ENCODE measurements at places on chromosomes 1 and 21. TPM values are rescaled to one million over a fixed set of nuclear protein-coding genes. Genes with fewer than 3 reads are reported as not detected.

Gene S100A8
- 0.32 TPM for total RNA-seq

Gene ADAMTSL4
- 16.7 TPM for total RNA-seq

Gene FAAH
- 1.4 TPM for total RNA-seq

Gene LRRN2
- total RNA-seq: 0.34 TPM

Gene KMO
- not detected for total RNA-seq

Gene CELA2B
- total RNA-seq: not detected

Gene MARK1
- total RNA-seq: under 0.01 TPM

Gene GPR52
- total RNA-seq: 0.63 TPM

Gene ELF3
- total RNA-seq: under 0.01 TPM

Gene KRTAP19-1
- not detected for total RNA-seq
